Sciatic nerve (tissue), 2 donors: ENCODE measurements at places on chromosomes 7 and 10. TPM values are rescaled to one million over a fixed set of nuclear protein-coding genes. Genes with fewer than 3 reads are reported as not detected.
A peak's percentile ranks its signal among the peaks of the same experiment; 100 is the strongest.

VGF gene
- total RNA-seq = not detected

FAM200A gene
- total RNA-seq = 6.7 TPM

PRLHR gene
- total RNA-seq = not detected

TMEM72 gene
- not detected for total RNA-seq

TMEM130 gene
- total RNA-seq = 5.7 TPM

OR2A7 gene
- total RNA-seq = 3.7 TPM

PNLIPRP3 gene
- not detected for total RNA-seq

GRCh38 chr7:94364816-94365215, 29.9 kb upstream of the COL1A2 start:
- DNase-seq = no peak

DNA sequence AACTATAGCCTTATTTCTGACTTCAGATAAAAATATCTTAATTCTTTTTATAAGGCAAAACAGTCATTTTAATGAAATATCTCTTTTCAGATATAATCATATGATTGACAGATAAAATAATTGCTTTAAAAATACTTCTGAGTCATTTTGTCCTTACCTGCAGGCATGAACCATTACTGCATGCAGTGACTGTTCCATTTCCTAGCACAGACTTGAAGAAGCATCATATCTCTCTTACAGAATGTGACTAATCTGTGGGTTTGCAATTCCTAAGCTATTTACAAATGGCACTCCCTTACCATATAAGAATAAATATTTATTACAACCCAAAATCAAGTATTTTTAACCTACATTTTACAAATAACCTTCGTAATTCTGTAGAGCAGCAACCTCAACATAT, 120.7 kb downstream of the SRPK2 start:
- no peak for DNase-seq

GRCh38 chr10:105062951-105063350, 421.9 kb downstream of the SORCS3 start:
- DNase-seq = no peak

DNA sequence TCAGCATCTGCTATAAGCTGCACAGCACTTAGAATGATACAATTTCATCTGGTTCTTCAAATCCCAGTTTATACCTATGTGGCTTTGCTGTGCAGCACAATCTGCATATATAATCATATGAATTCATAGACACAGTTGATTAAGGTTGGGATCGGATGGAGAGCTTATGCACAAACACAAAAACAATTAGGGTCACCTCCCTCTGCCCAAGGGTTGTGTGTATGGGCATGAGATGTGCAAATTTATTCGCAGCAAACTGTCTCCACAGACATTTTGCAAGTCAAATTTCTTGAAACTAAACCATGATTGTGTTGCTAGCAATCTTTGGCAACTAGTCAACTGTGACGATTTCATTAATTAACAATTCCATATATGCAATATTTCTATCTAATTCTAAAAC, 955.7 kb downstream of the SORCS3 start:
- no peak for DNase-seq

DNA sequence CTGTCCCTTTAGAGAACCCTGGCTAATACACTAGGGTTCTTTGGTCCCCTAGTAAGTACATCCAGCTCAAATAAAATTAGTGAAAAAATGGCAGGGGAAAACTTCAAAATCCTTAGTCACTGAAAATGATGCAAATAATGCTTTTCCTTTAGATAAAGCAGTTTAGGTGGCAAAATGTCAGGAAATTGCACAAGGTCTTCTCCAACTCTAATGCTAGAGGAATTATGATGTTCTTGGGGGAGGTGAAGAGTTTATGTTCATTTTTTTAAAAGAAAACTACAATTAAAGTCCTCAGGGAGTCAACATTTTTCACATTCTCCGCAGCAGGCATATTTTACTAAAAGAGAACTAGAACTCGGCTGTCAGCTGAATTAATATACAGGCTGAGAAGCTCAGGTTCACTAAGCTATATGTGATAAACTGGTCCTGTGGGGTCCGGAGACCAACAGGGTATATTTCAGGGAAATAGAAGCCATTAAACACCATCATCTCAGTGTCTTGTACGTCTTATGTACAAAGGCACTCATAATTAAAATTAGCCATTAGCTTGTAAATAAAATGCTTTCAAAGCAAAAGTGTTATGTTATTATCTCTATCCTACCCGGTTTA, 1164.7 kb upstream of the AUTS2 start:
- DNase-seq = no peak

GRCh38 chr10:92354587-92354986, 63.6 kb downstream of the MARCHF5 start:
- DNase-seq = no peak

DNA sequence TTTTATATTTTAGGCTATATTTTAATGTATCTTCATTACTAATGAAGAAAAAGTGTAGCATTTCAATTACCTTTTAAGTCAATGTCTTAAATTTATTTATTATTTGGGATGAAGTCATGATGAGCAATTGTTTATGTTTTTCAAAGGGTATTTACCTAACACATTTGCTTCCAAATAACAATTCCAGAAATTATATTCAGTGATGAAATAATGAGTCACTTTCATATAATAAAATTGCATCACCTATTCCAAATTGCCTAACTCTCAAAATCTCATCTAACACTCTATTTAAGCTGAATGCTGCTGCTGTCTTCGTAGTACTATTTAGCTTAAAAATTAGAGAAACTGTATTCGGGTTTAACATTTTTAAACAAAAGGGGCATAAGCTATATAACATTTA, 97.7 kb downstream of the PRKG1 start:
- no peak for DNase-seq

DNA sequence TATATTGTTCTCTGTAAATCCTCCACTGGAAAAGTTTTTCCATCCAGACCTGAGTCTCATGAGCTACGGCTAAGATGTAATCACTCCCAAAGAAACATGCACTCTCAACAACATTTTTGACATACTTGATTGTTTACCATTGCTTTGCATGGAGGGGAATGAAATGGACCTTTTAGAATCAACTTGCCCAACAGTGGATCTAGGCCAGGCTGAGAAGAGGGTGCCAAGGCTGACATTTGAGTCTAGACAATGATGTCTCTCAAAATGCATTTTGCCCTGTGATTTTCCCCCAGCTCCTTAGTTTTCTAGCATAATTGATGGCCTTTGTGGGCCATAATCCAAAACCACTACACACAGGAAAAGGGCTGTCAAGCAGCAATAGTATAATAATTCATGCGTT, 297.9 kb upstream of the KLF6 start:
- no peak for DNase-seq

DNA sequence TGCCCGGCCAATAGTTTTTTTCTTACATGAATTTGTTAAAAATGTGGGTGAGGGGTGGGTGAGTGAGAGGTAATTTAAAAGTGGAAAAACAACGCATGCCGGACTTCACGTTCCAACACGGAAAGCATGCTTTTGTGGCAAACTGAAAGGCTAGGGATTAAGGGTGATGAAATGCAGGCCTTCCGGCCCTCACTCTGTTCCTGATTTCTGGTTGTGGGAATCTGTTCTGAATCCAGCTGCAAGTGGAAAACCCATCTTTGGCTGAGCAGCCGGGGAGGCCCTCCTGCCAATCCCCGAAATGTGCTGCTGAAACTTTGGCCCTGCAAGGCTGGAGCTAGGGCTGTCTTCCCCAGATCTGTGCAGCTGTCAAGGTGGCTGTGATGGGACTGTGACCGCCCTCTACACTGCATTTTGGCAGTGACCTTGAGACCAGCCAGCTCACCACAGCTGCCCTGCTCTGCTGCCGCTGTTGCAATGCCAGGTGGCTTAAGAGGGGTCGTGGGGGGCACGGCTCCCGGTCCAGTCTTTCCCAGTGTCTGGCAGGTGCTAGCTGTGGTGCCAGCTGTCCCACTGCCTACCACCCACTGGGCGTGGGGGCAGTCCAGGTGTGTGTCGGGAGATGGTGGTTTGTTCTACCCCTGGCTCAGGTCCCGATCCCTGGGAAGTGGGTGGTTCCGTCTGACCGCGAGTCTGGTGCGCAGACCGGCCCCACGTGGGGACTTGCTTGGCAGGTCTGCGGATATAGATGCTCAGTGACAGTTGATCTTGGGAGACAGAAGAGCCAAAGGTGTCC, 39.0 kb downstream of the TET1 start:
- DNase-seq = peak; percentile 67

- DNase-seq = peak; percentile 93
Observed at GRCh38 chr10:102645741-102646609, 1.7 kb downstream of the TRIM8 start.

DNA sequence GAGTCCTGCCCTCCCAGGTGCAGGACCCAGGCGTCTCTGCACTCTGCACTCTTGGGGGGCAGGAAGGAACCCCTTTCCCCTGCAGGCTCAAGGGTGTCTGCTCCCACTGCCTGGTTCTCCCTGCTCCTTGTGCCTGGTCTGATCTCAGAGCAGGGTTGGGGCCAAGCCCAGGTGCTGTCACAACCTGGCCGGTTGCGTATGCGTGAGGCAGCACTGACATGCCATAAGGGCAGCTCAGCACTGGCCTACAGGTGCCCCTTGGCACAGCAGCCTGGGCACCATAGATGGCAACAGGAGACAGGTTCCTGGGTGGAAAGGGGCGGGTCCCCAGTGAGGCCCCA, 33.2 kb downstream of the DKK1 start:
- no peak for DNase-seq

DNA sequence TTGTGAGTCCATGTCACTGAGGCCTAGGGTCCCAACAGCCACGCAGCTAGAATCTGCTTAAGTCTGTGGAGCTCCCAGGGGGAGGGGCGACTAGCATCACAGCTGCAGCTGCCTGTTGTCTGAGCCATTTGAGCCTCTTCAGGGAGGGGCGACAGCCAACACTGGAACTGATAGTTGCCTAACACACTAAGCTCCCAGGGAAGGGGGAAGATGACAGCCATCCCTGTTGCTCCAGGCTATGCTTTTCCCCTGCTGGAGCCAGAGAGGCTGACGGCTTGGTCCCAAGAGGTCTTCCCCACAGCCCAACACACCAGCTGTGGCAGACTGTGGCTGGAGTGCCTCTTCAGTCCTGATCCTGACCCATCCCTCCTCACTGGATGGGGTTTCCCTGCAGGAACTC, 817.5 kb downstream of the NXPH1 start:
- DNase-seq = no peak

- DNase-seq = no peak
Observed at GRCh38 chr10:78688901-78689583, 379.7 kb upstream of the ZMIZ1 start.

DNA sequence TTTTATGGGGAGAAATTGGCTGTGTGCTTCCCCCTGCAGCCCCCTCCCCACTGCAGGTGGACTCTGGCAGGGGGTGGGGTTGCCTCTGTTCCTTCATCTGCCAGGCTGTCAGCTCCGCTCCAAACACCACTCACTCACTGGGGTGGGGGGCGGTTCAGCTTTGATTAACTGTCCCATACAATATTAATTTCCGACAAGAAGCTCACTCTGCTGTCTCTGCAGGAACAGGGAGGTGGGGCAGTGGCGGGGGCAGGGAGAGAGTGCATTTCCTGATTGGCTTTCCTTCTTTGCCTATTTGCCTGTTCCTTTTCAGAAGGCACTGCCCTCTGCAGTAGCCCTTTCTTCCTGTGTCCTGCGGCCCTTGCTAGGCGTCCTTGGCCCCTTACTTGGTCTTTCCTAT, 500.8 kb downstream of the PLXNA4 start:
- DNase-seq = no peak

GRCh38 chr7:156829669-156830336, 63.2 kb downstream of the LMBR1 start:
- no peak for DNase-seq

GRCh38 chr7:55077561-55078410, 59.0 kb downstream of the EGFR start:
- DNase-seq = no peak

DNA sequence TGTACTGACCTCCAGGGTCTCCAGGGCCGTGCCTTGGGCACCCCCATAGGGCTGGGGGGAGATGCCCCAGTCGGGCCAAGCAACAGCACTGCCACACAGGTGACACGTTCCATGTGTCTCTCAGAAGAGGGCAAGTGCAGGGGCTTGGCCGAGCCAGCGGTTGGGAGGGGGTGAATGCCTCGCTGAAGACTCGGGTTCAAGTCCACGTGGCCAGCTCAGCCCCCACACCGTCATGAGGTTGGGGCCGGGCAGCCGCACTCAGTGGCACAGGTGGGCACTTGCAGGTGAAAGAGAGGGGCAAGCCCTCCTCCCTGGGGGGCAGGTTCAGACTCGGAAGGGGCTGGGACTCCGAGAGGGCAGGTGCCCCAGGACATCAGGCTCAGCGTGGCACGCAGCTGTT, 153.8 kb downstream of the MAD1L1 start:
- DNase-seq = no peak

GRCh38 chr7:92708111-92709042, 118.2 kb upstream of the FAM133B start:
- no peak for DNase-seq

GRCh38 chr7:113283861-113284260, 165.5 kb upstream of the SMIM30 start:
- DNase-seq = no peak

GRCh38 chr7:100400656-100401055, 27.4 kb downstream of the PILRA start:
- no peak for DNase-seq

DNA sequence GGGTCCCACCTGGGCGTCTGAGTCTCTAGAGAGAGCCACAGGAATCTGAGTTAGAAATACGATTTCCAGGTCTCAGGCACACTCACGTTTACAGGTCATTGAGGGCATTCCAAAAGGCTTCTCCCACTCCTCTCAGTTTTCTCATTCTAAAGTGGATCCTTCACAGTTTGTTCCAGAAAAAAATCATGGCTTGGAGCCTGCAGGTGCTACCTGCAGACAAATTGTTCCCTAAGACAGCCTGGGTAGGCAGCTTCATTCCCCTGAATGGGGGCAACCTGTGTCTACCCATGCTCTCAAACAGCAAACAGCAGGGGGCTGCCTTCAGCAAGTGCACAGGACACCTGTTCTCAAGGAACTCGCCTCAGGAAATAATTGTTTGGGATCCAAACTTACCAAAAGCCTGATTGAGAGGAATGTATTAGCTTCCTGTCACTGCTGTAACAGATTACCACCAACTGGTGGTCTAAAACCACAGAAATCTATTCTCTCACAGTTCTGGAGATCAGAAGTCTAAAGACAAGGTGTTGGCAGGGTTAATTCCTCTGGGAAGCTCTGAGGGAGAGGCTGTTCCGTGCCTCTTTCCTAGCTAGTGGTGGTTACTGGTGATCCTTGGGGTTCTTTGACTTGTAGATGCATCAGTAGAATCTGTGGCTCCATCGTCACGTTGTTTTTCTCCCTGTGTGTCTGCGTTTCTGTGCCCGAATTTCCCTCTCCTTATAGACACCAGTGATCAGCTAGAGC, 117.2 kb downstream of the RAB11FIP2 start:
- no peak for DNase-seq

DNA sequence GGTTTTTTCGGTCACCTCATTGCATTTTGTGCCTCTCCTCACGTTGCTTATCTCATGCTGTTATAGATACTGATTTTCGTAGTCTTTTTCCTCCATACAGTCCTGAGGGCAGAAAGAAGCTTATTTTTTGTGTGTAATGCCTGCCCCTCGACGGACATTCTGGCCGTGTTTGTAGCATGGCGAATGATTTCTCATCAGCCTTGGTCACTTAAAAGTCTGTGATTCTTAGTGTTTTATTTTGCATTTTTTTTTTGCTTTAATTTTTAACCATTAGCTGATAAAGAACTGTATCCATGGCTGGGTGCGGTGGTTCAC, 469 bp upstream of the NOC3L start:
- DNase-seq = no peak

GRCh38 chr10:64283621-64284020, 762.4 kb downstream of the REEP3 start:
- DNase-seq = no peak
